ENCODE measurements at places on chromosomes 4 and X.

DNA sequence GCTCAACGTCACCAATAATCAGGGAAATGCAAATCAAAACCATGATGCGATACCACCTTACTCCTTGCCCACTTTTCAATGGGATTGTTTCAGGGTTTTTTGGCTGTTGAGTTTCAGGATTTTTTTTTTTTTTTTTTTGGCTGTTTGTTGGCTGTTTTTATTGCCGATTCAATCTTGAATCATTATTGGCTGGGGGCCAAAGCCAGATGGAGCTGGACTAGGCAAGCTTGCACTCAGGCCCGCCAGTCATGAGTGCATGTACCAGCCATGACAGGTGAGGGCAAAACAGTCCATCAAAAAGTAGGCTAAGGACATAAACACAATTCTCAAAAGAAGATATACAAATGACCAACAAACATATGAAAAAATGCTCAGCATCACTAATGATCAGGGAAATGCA lies 13.3 kb downstream of the YIPF7 start:
- DNase-seq, result no peak

GRCh38 chr4:184450743-184451535 lies 23.4 kb downstream of the IRF2 start:
- no peak for DNase-seq

DNA sequence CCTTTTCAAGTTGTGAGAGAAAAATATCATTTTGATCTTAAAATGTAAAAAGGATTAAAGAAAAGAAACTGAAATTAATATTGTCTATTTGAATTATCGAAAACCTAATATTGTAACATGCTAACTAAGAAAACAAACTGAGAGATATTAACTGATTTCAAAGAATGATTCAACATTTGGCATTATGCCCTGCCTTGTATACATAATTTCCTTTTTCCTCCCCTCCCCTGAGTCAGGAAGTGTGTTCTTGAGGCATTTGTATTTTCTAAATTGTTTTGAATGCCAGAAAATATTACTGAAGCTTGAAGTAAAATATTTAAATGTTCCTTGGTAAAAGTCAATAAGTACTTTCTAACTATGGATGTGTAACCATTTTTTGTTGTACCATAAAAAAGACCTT lies 49.4 kb downstream of the RPS6KA3 start:
- peak; percentile 40 for DNase-seq

- no peak for DNase-seq
Measured at GRCh38 chrX:67636532-67636931, 92.7 kb downstream of the AR start.

DNA sequence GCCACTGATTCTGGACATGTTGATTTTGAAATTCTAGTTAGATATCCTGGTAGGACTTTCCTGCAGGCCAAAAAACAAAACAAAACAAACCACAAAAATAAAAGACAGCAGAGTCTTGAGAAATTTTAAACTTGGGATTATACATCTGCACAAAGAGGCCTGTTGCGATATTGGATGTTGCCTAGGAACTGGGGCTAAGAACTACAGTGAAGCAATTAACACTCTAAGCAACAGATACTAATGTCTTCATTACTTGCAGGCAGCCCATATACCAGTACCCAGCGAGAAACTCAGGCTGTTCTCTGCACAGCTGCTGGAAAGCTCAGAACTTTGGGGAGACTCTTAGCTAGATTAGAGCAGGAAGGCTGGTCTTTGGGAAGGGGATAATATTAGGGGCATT lies 69.1 kb upstream of the SCOC start:
- DNase-seq, result no peak

DNA sequence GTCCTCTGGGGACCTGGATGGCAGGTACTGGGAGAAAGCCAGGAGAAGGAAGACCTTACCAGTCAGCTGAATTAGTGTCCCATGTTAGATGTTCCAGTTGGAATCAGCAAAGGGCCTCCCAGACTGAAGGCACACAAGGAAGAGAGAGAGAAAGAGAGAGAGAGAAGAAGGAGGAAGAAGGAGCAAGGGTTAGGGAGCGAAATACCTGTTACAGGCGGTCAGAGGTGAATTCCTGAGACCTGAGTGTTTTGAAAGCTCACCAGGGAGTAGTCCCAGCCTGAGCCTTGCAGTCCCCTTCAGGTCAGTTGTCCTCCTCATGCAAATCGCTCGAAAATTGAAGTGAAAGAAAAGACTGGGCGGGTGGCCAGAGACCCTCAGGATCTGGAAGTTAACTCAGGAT lies 60.3 kb downstream of the USP11 start:
- DNase-seq, result no peak

DNA sequence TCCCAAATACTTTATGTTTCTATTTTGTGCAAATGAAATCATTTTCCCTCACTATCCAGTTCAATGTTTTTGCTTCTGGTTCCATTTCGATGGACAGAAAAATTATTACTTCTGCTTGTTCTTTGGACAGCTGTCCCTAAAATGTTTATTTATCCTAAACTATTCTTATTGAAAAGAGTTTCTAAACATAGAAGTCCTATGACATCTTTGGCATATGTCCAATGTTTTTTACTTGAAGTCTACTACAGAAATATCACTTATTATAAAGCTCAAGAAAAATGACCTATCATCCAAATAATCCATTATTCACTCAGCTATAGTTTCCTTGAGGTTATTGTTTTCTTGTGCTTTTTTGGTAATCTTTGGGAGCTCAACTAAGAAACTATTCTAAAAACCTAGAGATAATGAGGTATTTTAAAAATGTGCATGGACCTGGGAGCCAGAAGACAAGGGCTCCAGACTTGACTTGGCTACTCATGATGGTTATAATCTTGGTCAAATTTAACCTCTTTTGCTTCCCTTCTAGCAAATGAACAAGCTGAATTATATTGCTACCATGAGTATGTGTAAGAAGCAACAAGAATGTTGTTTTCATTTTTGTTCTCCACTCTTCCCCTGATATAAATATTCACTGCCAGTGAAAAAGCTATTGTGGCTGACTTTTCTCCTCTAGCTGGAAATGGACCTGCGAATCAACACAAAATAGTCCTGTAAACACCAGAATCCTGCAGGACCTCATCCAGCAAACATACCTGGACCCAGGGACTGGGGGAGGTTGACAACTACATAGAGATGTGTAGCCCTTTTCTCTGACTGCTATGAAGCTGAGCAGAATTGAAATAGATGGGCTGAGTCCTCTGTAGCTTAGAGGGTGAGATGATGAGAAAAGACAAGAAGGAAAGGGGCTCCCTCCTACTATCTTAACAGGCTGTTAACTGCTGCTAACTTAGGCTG lies 137.4 kb downstream of the FRYL start:
- no peak for DNase-seq

- peak; percentile 60 for DNase-seq
Measured at GRCh38 chr4:19807505-19807904, 444.2 kb upstream of the SLIT2 start.

GRCh38 chr4:161172396-161173026 lies 991.3 kb downstream of the FSTL5 start:
- no peak for DNase-seq

Data from right lung (tissue), 10 donors.